Prostate gland (tissue), 2 donors: ENCODE measurements at places on chromosomes 2 and 18. TPM values are rescaled to one million over a fixed set of nuclear protein-coding genes. Genes with fewer than 3 reads are reported as not detected.

DNA sequence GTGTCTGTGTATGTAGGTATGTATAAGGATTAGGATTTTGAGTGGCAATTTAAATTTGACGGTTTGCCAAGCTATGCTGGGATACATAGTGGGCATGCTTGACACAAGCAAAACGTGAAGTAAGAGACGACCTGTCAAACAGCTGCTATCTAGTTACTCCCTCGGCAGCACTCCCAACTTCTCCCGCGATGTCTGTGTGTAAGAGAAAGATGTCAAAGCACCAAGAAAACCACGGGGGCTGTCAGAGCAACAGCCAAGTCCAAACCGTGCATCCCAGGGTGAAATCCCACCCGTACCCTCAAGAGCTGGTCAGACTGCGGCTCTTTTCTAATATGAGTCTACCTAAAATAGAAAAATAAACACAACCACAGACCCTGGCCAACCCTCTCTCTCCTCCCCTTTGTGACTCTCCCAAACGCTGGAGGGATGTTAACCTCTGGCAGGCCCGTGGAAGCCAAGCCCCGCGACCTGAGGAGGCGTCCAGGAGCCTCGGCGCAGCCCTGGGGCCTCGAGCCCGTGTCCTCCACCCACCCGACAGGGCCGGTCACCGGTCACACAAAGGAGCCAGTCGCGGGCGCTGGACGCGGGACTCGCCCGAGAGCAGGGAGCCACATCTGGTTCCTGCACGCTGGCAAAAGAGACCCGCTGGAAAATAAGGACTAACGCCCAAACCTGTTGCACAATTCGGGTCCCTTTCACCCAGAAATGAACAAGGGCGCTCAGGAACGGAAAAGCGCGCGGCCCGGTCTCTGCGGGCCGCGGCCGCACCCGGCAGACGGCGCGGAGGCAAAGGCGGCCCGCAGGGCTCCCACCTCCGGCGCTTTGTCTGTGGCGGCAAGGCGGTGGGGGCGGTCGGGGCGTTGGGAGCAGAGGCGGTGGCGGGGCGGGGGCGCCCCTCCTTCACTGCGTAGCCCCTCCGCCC, 925 bp downstream of the SESTD1 start:
- H3K36me3 ChIP-seq, result no peaks in the 10 kb centered on the region
- H3K27me3 ChIP-seq, result no peaks in the 10 kb centered on the region

DNA sequence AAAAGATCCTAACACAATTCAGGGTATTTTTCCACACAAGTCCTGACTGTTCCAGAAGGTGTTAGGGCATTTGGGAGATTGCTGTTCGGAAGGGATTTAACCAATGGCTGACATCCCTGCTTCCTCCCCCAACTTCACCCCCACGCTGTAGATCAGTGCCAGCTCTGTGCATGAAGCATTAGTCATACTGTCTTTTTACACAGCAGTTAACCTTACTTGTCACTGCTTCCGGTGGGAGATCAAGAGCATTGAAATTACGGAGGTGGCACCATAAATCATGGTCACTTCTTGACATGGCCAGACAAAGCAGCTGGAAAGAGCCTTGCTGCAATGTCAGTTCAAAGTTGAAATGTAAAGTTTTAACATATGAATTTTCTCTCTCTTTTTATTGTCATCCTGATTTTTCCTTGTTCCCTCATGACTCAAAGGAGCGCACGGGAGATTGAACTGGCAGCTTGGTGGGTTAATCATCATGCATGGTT, 70.2 kb downstream of the HRH4 start:
- no peaks in the 10 kb centered on the region for H3K4me1 ChIP-seq
- H3K27ac ChIP-seq, result no peak overlapping the region
- no peaks in the 10 kb centered on the region for H3K27me3 ChIP-seq

DNA sequence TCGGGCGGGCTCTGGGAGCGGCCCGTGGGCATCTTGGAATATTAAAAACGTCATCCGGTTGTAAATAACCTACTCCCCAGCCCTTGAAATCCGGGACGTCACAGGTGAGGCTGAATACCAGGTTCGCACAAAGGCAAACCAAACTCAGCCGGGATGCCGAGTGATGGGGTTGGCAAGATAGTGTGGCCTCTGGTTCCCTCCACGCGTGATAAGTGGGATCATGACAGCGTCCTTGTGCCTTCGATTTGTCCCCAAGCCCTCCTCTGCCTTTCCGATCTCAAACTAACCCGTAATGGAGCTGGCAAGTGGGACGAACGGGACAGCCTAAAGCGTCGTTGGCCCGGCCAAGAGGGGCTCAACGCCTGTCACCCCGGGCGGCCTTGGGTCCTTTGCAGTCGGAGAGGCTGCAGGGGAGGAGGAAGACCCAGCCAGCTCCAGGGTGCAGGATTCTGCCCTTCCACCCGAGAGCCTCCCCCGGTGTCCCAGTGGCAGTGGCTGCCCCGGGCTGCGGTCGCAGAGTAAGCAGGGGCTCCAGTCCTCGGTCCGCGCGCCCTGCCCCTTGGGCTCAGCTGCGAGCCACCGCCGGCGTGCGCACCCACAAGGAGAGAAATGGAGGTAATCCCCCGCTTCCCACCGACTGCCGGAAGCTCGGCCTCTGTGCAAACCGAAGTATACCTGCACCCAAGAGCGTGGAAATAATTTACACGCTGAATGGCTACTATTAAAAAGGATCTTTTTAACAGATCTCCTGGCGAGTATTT, 13.4 kb upstream of the PAX3 start:
- no peak for DNase-seq
- peaks cover 36% of the 10 kb centered on the region for H3K27me3 ChIP-seq
- no peak overlapping the region for H3K4me3 ChIP-seq
- no peaks in the 10 kb centered on the region for H3K4me1 ChIP-seq

The ASTL gene
- total RNA-seq, result 0.57 TPM

DNA sequence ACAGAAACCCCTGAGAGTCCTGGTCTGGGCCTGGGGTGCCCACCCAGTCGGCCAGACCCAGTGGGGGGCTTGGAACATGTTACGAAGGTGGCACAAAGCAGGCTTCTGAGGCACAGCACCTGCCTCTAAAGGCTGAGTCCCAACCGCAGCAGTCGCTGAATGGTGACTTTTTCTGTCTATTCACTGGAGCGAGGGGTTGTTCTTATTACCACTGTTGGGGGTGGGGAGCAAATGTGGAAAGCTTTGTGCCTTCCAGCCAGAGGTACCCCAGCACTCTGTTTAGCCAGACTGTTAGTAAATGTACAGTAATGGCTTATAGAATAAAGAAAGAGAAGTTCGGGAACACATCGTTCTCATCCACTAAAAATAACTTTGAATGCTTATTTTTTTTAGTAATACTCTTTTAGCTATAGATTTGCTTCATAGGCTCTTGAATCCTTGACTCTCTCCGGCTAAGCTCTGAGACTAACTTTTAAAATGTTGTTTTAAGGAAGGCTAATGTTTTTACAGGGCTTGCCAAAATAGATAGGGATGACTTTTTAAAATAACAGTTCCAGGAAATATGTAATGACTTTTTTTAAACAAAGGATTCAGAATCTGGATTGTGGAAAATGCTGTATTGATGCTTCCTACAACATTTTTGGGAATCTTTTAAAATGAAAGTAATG, 23.4 kb upstream of the PTPN2 start:
- no peak for DNase-seq
- no peaks in the 10 kb centered on the region for H3K36me3 ChIP-seq
- H3K27ac ChIP-seq, result no peak overlapping the region
- no peaks in the 10 kb centered on the region for H3K27me3 ChIP-seq

The MAPRE3 gene
- total RNA-seq, result 28.9 TPM

The LGALSL gene
- total RNA-seq, result 12.8 TPM

DNA sequence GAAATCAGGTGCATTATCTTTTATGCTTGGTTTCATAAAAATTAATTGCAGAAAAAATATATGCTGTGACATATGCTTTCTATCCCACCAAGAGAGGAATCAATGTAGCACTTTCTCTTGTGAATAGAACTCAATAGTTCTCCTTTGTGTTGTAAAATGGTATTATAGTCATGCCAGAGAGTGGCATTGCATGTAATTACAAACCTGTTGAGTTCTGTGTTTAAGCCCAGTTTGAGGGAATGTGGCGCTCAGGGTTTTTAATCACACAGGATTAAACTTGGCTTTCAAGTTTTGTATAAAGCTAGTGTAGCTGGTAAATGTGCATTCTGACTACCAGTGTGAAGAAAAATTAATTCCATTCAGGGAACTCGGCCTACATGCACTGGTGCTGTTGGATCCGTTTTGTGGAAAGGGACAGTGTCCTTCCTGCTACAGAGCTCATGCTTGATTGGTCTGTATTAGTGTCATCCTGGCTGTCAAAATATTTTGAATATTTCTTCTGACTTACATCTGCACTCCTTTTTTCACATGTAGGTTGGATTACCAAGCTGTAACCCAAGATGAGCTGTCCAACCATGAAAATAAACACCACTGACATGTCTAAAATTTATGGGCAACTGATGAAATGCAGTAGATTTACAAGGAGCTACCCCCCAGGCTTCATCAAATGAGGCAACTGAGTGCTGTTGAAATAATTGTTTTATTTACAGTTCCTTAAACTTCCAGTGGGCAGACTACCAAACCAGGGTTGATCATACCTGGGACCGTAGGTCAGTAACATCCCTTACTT, 80.3 kb downstream of the SLC4A3 start:
- H3K27ac ChIP-seq, result no peak overlapping the region
- no peak overlapping the region for H3K4me3 ChIP-seq
- H3K27me3 ChIP-seq, result no peaks in the 10 kb centered on the region

DNA sequence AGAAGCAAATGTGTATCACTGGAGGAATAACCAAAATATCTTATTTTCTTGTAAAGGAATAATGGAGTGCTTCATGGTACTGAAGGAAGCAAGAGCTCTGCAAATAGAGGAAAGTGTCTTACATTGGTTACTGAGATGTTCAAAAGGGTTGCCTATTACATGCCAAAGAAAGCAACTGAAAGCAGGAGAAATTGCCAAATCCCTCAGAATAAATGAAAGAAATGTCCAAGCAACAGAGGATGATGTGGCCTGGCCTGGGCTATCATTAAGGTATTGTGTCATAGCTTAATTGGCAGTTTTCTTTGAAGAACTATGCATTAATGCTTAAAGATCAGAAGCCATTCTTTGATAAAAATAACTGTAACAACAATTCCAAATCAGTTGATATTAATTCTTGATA, 173.7 kb downstream of the RAB3GAP1 start:
- no peak for DNase-seq
- H3K36me3 ChIP-seq, result no peaks in the 10 kb centered on the region
- no peak overlapping the region for H3K27ac ChIP-seq
- no peak overlapping the region for H3K4me3 ChIP-seq

DNA sequence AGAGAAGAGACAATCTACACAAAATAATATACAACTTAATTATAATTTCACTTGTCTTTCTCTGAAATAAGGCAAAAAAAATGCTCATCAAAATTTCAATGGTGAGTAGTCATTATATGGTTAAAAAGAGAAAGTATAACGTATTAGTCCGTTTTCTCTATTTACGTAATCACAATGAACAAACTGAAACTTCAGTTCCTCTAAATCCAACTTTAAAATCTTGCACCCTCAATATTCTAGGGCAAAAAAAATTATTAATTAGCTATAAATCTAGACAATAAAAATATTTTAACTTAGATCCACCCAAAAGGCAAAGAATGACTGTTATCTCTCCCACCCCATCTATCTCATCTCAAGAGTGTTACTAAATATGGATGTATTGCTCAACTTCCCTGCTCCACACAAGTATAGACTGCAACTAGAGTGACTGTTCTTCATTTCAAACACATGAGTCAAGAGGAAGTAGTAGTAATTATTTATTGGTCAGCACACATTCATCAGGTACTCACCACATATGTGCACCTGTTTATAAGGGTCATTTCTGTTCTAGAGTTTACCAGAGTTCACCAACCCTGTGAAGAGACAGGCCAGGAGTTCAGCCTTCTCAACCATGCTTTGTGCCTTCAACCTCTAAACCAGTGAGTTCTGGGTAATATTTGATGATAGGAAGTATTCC, 36.4 kb downstream of the STK39 start:
- DNase-seq, result peak; percentile 25
- peaks cover 2% of the 10 kb centered on the region for H3K4me1 ChIP-seq
- no peak overlapping the region for H3K4me3 ChIP-seq
- H3K36me3 ChIP-seq, result no peaks in the 10 kb centered on the region
- H3K27me3 ChIP-seq, result no peaks in the 10 kb centered on the region
- H3K27ac ChIP-seq, result peak overlapping the region; percentile 72

- no peaks in the 10 kb centered on the region for H3K36me3 ChIP-seq
- H3K27me3 ChIP-seq, result peaks cover 5% of the 10 kb centered on the region
- no peaks in the 10 kb centered on the region for H3K4me1 ChIP-seq
These were observed 19.4 kb upstream of the ATP6V1B1 start for GRCh38 chr2:70916291-70916690.

The DNAH7 gene
- total RNA-seq, result 10.1 TPM

DNA sequence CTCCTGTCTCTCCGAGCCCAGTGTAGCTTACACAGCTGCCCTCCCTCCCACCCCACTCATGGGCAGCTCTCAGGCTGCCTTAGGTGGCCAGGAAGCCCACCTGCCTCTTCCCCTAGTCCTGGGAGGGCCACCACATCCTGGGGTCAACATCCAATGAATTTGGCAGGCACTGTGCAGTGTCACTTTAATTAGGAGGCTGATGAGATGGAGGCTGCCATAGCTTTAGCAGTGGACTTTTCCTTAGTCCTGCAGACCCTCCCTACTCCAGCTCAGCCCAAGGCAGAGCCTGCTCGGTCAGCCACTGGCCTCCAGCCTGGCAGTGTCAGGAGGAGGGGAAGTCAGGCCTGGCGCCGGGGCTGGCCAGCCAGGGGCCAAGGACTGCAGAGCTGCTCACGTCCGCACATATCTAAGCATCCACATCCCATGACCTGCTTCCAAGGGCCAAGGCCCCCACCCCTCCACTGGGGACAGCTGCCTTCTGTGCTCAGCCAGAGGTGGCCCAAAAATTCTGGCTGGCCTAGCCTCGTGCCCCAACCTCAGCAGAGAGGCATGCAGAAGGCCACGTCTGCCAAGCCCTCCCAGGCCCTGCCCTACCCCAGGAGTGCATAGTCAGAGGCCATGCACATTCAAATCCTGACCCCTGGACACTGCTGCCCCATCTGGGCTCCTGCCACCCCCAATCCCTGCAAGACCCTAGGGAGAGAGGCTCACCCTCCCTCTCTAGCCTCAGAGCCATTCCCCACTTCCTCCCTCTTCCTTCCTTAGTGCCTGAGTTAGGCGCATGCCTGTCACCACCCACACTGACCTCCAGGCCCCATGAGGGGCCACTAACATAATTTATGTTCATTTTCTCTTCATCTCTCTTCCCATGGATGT, 33.1 kb downstream of the ADRA2B start:
- no peak for DNase-seq
- no peaks in the 10 kb centered on the region for H3K4me1 ChIP-seq
- H3K36me3 ChIP-seq, result no peaks in the 10 kb centered on the region
- H3K27ac ChIP-seq, result no peak overlapping the region
- H3K4me3 ChIP-seq, result no peak overlapping the region

The PLCL1 gene
- total RNA-seq, result 6.8 TPM

DNA sequence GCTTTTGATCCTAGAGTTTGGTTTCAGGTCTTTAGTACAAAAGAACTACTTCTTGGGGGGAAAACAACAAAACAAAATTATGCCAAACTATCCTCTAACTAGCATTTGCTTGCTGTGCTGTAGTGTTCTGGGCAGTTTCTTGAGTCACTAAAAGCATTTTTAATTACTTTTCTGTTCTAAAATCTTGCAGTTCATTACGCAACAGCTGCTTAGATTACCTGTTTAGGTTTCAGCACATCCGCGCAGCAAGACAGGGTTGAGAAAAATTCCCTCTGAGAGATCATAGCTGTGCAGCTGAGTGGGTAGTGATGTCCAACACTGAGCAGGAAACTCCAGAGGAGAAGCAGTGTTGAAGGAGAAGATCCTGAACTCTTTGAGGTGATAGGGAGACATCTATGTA, 9.0 kb downstream of the DAW1 start:
- no peak for DNase-seq
- H3K27ac ChIP-seq, result no peak overlapping the region
- H3K36me3 ChIP-seq, result no peaks in the 10 kb centered on the region
- H3K4me3 ChIP-seq, result no peak overlapping the region
